ENCODE measurements at places on chromosomes 2 and 18.

DNA sequence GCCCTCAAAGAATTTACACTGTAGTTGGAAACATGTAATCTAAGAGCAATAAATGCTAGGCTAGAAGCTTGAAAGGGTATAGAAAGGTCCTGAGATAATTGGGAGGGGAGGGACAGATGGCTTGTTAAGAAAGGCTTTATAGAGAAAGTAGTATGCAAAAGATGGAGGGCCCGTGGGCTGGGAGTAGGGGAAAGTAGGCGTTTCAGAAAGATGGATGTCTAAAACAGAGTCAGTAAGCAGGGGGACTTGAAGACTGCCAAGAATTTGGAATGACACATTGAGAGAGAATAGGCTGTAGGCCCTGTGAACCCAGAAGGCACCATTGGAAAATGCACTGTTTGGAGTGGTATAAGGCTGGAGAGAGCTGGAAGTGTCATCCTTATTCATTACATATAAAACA lies 822 bp downstream of the PSMG2 start:
- no peak for DNase-seq

- no peak for DNase-seq
Observed at GRCh38 chr2:55141572-55142413, 90.3 kb downstream of the CLHC1 start.

- DNase-seq = no peak
Observed at GRCh38 chr2:147094077-147094476, 750.8 kb upstream of the ACVR2A start.

GRCh38 chr2:238381341-238382115 lies 45.2 kb upstream of the ASB1 start:
- no peak for DNase-seq

- DNase-seq = no peak
Observed at GRCh38 chr2:85237849-85238565, 89.8 kb downstream of the TGOLN2 start.

DNA sequence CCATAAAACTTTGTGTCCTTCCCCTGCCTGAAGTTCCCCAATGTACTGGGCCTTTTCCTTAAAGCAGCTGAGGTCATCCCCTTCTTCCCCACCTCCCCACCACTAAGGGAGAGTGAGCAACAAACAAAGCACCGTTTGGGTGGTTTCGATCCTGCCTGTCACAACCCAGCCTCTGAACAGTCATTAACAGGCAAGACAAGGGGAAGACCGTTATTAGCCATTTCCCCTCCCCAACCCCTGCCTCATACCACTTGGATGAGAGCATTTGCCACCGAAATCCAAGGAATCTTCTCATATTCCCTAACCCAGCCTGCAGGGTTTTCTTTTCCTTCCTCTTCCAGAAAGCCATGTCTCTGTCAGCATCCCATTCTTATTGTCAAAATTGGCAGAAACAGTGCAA lies 65.6 kb downstream of the STRADB start:
- no peak for DNase-seq

DNA sequence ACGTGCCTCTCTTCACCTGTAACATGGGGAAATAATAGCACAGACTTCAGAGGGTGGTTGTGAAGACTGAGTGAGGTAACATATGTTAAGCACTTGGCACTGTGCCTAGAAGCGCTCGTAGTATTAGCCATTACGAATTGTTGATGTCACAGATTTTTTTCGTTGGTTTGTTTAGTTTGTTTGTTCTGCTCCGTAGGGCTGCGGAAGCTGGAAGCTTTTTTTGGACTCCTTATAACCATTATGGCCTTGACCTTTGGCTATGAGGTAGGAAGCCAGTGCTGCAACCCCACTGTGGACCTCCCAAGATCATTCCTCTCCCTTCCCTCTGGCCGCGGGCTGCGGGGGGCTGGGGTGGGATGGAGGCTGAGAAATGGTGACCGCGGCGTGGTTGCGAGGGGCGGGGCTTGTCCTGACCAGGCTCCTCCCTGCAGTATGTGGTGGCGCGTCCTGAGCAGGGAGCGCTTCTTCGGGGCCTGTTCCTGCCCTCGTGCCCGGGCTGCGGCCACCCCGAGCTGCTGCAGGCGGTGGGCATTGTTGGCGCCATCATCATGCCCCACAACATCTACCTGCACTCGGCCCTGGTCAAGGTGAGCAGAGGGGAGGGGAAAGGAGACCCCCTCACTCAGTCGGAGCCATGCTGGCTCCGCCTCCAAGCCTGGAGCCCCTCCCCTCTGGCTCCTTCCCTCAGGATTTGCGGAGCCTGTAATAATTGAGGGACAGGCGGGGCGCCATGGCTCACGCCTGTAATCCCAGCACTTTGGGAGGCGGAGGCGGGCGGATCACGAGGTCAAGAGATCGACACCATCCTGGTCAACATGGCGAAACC lies 5.5 kb downstream of the SLC11A1 start:
- DNase-seq = no peak

DNA sequence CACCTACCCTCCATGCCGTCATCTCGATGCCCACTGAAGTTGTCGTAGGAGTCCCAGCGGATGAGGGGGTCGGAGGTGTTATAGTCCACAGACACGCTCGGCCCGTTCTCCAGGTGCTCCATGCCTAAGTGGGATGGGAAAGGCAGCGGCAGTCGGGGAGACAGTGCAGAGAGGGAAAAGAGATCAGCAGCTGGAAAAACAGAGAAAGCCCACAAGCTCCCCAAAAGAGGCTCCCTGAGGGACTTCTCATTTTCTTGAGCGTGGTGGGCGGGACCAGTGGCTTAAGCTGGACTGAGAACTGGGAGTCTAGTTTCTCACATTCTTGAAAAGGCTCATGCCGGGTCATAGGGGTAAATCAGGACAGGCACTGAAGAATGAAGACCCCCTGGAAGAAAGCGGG lies 121.9 kb downstream of the TNS1 start:
- DNase-seq = no peak

GRCh38 chr18:32258148-32258547 lies 68.3 kb downstream of the MEP1B start:
- DNase-seq = no peak

- DNase-seq = no peak
Observed at GRCh38 chr2:240585681-240586197, 795 bp upstream of the CAPN10 start.

DNA sequence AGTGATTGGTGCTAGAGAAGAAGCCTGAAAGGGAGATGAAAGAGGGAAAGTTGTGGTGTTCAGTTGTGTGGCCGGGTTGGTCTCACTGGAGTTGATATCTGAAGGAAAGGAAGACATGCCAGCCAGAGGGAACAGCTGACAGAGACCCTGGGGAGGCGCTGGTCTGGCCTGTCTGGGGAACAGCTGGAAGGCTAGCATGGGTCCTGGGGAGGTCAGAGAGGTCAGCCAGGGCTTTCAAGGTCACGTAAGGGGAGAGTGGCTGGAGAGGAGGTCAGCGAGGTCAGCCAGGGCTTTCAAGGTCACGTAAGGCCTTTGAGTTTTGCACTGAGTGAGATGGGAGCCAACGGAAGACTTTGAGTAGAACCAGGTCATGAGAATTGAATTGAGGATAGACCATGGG lies 11.0 kb downstream of the DYSF start:
- no peak for DNase-seq

GRCh38 chr18:21255211-21255610 lies 13.2 kb downstream of the GREB1L start:
- DNase-seq = no peak

- DNase-seq = no peak
Observed at GRCh38 chr2:227395556-227395955, 7.8 kb upstream of the SCYGR1 start.

DNA sequence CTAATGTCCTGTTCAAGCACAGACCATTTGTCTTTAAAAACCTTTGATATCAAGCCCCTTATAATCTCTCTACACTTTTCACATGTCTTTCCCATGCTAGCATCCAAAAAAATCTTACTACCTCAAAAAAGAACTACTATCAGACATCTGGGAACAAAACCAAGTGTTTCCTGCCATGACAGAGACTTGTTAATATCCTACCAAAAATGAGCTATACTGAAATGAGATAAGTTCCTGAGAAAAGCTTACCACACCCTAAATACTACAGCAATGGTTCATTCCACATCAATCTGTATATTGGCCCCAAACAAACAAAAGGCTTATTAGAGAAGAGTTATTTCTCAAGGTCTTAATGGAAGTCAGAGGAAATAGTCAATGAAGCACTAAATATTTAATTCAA lies 230.1 kb downstream of the DYM start:
- no peak for DNase-seq

GRCh38 chr2:101130081-101130480 lies 21.1 kb downstream of the TBC1D8 start:
- DNase-seq = no peak

DNA sequence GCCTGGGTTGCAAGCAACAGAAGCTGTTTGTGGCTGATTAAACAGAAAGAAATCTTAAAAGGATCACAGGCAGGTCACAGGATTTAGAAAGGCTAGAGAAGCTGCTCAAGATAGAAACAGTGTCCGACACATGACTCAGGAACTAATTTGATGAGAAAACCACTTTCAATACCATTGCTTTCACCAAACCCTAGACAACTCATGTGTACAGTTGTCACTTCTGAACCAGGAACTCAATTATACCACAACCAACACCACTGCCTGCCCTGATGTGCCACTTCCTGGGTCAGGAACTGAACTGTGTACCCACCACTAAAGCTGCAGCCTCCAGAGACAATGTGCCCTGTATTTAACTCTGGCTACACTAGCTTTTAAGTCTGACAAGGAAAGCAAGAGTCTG lies 56.0 kb downstream of the TMEM247 start:
- no peak for DNase-seq

- no peak for DNase-seq
Observed at GRCh38 chr2:50196775-50197480, 835.0 kb downstream of the NRXN1 start.

GRCh38 chr2:160994141-160995002 lies 165.9 kb upstream of the TANK start:
- peak; percentile 37 for DNase-seq

DNA sequence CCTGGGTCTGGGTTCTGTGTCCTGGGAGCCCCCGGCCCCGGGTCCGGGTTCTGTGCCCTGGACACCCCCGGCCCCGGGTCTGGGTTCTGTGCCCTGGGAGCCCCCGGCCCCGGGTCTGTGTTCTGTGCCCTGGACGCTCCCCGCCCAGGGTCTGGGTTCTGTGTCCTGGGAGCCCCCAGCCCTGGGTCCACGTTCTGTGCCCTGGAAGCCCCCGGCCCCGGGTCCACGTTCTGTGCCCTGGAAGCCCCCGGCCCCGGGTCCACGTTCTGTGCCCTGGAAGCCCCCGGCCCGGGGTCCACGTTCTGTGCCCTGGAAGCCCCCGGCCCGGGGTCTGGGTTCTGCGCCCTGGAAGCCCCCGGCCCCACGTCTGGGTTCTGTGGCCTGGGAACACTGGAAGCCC lies 253.9 kb downstream of the TWIST2 start:
- no peak for DNase-seq

GRCh38 chr18:46891742-46892214 lies 25.5 kb downstream of the PIAS2 start:
- no peak for DNase-seq

- DNase-seq = no peak
Observed at GRCh38 chr18:3758531-3758930, 308.6 kb downstream of the TGIF1 start.

- DNase-seq = no peak
Observed at GRCh38 chr18:11369556-11369955, 220.2 kb upstream of the PIEZO2 start.

GRCh38 chr2:138028538-138028937 lies 64.3 kb downstream of the HNMT start:
- DNase-seq = no peak

- DNase-seq = no peak
Observed at GRCh38 chr2:64212801-64213321, 68.6 kb upstream of the PELI1 start.

DNA sequence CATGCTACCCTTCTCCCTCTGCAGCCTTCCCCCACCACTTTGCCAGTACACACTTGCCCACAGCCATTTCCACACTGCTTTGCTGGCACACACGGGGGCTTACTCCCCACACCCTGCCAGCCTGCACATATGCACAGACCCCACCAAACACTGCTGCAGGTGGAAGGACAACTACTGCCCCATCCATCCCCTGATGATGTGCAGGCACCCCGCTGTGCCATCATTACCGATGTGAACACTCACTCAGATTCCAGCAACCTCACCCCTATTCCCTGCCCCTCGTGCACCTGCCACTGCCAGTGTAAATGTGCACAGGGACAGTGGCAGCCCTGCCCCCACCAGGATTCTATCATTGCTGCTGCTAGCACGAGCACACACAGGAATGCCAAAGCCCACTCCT lies 1400.8 kb upstream of the DDX18 start:
- DNase-seq = no peak

GRCh38 chr2:26126074-26126473 lies 46.8 kb upstream of the GAREM2 start:
- no peak for DNase-seq

GRCh38 chr2:137383391-137383790 lies 580.9 kb upstream of the HNMT start:
- DNase-seq = no peak

- DNase-seq = no peak
Observed at GRCh38 chr2:19818039-19818438, 83.7 kb downstream of the TTC32 start.

DNA sequence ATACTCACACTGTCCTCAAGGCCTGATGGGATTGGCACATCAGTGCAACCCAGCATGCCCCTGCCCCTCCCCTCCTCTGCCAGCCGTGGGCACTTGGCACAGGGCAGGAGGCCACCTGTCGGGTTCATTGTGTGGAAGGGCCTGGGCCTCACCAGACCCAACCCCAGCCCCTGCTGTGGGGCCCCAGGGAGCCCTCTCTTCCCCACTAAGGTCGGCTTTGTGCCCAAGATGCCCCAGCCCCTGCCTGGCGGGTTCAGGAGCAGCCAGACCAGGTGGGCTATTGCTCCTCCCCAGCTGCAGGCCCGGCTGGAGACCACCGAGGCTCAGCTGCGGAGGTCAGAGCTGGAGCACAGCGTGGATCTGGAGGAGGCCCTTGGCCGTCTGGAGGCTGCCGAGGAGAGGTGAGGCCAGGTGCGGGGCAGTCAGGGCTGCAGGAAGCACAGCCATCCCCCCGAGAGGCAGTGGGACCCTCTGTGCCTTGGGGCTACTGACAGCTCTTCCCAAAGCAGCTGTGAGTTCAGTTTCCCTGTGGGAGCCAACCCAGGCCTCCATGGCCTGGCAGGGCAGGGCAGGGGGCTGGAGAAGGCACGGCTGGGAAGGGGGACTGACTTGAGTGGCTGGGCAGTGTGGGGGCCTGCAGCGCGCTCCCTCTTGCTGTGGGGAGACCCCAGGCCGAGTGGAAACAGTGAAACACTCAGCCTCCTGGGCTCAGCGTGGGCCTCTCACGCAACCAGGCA lies 16.3 kb downstream of the CROCC2 start:
- DNase-seq = no peak
